ENCODE measurements at places on chromosomes 3 and 15. TPM values are rescaled to one million over a fixed set of nuclear protein-coding genes. Genes with fewer than 3 reads are reported as not detected.

Gene TRAT1
- total RNA-seq, result 25.9 TPM

Gene CD86
- 0.49 TPM for total RNA-seq

Gene SSR3
- total RNA-seq, result 205 TPM

Gene SLC28A2
- not detected for total RNA-seq

Gene CCR2
- total RNA-seq, result not detected

Gene RARRES1
- total RNA-seq, result not detected

Gene TPRG1
- total RNA-seq, result 21.0 TPM

Gene FSD2
- not detected for total RNA-seq

Gene PML
- 76.3 TPM for total RNA-seq

Gene ARHGEF26
- 0.19 TPM for total RNA-seq

Gene ATP10A
- total RNA-seq, result 44.6 TPM

Gene FAM219B
- 61.7 TPM for total RNA-seq

Gene TGM5
- 0.45 TPM for total RNA-seq

Gene PRKCD
- total RNA-seq, result 3.4 TPM

Gene NDN
- 1.6 TPM for total RNA-seq

Gene SI
- total RNA-seq, result not detected

Gene C3orf70
- 0.06 TPM for total RNA-seq

Gene CMSS1
- total RNA-seq, result 74.3 TPM

Gene DENND4A
- total RNA-seq, result 26.8 TPM

Gene NANOGP8
- not detected for total RNA-seq

Gene SH2D7
- not detected for total RNA-seq

Gene MORC1
- total RNA-seq, result not detected

Gene SERPINI2
- total RNA-seq, result not detected

Gene FBXO40
- not detected for total RNA-seq

Gene HIGD2B
- total RNA-seq, result 0.27 TPM

Gene TRH
- not detected for total RNA-seq

Gene CPLX3
- not detected for total RNA-seq

Gene ALDH1A2
- not detected for total RNA-seq

Gene TMC3
- not detected for total RNA-seq

Gene GTPBP8
- total RNA-seq, result 21.6 TPM

Gene ATP6V1A
- total RNA-seq, result 69.5 TPM

Gene EFCAB12
- 0.82 TPM for total RNA-seq

Gene STIMATE
- 16.6 TPM for total RNA-seq

Gene NPRL2
- 50.7 TPM for total RNA-seq

Gene GABRB3
- total RNA-seq, result not detected

Gene CMTM8
- total RNA-seq, result 7.8 TPM

Gene ANKDD1A
- total RNA-seq, result 8.9 TPM

Gene RBM6
- 94.6 TPM for total RNA-seq

Gene DUOX1
- 0.18 TPM for total RNA-seq

Gene ANKRD63
- not detected for total RNA-seq

Gene SCN5A
- total RNA-seq, result 0.66 TPM

Gene SLC7A14
- not detected for total RNA-seq

Gene PLIN1
- total RNA-seq, result 0.46 TPM

Gene HDGFL3
- 26.3 TPM for total RNA-seq

Gene TMCC1
- 13.6 TPM for total RNA-seq

Gene ISLR2
- not detected for total RNA-seq

Gene SLC22A14
- total RNA-seq, result not detected

Gene MASP1
- total RNA-seq, result not detected

Gene CILP
- not detected for total RNA-seq

Gene AHSG
- total RNA-seq, result 0.25 TPM

Gene HTR3E
- not detected for total RNA-seq

Gene MUC20
- total RNA-seq, result 3.6 TPM

Gene AVEN
- total RNA-seq, result 6.9 TPM

Gene AGTR1
- not detected for total RNA-seq

Gene ASB14
- not detected for total RNA-seq

Gene HTD2
- total RNA-seq, result 8.5 TPM

Gene CASR
- not detected for total RNA-seq

Gene ALS2CL
- total RNA-seq, result 2.0 TPM

Gene OR5K2
- total RNA-seq, result not detected

Gene C3orf85
- total RNA-seq, result not detected
